ENCODE measurements at places on chromosomes 1 and 21.
A peak's percentile ranks its signal among the peaks of the same experiment; 100 is the strongest.

GRCh38 chr1:93447481-93448291, at the start of gene FNBP1L:
TSS of gene FNBP1L (plus strand) at chr1:93448118. CDS start at chr1:93448282, 164 bp downstream.
- peak; percentile 19 for DNase-seq

- DNase-seq = no peak
Measured at GRCh38 chr1:3338725-3339070, 115.8 kb upstream of the ARHGEF16 start.

GRCh38 chr1:247175458-247175857, 3.6 kb upstream of the ZNF124 start:
- DNase-seq = no peak

DNA sequence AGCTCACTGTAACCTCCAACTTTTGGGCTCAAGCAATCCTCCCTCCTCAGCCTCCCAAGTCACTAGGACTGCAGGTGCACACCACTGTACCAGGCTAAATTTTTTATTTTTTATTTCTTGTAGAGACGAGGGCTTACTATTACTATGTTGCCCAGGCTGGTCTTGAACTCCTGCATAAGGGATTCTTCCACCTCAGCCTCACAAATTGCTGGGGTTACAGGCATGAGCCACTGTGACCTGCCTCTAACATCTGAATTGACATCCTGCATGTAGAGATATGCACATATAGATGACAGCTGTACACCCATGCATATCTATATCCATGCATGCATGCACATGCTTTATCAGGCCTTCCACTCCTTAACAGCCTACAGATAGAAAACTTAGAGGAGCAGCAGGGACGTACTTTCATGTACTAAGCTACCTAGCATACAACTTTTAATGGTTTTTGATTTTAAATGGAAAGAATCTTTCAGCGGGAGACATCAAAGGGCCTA, 740.9 kb upstream of the TPTE start:
- no peak for DNase-seq

GRCh38 chr1:29397981-29398380, 161.7 kb downstream of the PTPRU start:
- DNase-seq = no peak
